ENCODE measurements at places on chromosomes 3 and 15.

DNA sequence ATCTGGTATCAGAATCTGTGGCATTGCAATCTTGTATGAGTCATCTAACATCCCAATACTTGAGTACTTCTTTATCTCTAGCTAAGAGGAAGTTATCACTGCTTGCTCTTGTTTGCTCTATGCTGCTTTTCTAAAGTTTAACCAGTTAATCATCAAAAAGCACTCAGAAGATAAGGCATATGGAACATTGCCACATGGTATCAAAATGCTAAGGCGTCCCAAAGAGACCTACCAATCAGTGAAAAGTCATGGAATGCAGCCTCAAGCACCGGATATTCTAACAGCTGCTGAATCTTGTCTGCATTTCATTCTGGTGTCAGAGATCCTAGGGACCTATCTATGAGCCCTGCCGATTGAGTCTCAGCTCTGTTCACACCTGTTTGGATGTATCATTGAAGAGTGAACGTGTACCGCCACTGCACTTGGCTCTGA lies 192.8 kb downstream of the ARPP21 start:
- DNase-seq = no peak

- DNase-seq = no peak
Measured at GRCh38 chr15:59230531-59231055, 23.9 kb downstream of the LDHAL6B start.

DNA sequence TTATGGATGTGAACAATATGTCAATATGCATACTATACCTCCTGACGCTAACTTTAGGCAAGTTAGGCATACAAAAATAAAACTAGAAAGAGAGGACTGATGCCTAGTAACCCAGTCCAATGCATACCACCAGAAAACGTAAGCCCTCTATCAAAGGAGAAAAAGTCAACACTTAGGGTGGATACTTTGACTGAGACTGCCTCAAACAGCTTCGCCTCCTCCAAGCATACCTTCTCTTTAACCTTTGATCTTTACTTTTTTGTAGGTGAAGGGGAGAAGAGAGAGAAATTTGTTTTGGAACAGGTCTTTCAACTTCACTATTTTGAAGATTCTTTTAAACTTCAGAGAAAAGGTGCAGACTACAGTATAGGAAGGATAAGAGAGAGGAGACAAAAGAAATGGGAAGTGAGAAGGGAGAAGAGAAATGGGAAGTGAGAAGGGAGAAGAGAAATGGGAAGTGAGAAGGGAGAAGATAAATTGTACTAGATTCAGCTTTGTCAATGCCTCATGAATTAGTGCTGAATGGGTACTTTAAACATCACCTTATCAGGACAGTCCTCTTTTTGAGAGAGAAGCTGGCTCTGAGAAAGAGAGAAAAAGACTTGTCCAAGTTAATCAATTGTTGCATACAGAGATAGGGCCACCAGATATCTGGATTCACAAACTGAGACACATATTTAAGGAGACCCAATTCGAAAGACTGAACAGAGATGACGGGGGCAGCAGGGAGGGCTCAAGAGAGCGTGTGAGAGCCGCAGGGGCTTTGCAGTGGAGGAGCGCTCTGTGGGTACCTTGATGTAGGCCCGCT lies 1.0 kb downstream of the P3H2 start:
- DNase-seq = no peak

DNA sequence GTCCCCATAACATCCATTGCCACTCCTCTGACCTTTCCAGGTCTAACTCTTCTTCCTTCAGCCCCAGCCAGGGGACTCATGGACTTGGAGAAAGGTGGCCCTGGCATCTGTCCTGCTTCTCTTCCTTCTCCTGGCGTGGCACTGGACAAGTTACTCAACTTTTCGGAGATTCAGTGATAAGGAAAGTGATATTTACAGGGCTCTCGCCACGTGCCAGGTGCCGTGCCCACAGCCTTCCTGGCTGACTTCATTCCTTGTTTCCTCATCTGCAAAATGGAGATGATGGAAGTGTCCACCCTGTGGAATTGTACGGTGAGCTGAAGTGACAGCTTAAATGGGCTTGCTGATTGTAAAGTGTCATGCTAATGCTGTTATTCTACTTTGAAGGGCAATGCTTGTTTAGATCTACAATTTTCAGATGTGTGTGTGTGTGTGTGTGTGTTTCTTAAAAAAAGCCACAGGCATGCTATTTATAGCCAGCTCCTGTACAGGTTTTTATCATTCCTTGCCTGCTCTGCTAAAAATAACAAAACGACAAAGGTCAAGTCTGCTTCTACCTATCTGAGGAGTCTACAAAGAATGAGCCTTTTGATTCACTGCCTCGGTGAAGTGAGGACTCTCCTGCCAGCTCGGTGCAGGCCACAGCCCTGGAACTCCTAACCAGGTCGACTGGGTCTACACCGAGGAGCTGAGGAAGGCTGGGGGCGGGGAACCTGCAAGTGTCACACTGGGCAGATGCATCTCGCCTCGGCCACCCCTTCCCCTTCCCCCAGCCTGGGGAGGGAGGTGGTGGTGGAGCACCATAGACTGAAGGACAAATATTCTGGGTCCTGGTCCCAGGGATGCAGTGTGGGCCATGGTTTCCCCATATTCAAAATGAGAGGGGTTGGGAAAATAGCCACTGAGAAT lies 11.4 kb upstream of the ATP2B2 start:
- DNase-seq = no peak

DNA sequence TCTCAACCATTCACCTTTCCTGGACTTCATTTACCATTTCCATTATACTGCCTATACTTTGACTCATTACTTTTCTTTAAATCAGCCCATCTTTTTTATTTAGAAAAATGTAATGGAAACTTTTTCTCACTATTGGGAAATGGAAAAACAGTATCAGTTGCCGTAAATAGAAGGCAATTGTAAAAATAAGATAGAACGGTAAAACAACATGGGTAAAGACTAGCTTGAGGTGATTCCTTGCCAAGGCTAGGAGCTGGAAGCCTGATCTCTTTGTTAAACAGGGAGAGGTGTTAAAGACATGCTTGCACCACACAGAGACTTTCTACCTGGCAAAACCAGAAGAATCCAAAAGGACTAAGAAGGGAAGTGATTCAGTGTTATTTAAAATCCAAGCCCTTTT lies 5.9 kb downstream of the FGD5 start:
- DNase-seq = no peak

DNA sequence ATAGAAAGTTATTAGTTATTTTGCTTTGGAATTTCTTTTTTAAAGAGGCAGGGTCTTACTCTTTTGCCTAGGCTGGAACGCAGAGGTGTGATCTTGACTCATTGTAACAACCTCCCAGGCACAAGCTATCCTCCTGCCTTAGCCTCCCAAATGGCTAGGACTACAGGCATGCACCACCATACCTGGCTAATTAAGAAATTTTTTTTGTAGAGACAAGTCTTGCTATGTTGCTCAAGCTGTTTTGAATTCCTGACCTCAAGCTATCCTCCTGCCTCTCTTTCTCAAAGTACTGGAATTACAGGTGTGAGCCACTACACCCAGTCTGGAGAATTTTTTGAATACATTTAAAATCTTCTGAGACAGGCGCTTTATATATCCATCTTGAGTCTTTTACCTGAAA lies 49.5 kb downstream of the IQGAP1 start:
- no peak for DNase-seq

DNA sequence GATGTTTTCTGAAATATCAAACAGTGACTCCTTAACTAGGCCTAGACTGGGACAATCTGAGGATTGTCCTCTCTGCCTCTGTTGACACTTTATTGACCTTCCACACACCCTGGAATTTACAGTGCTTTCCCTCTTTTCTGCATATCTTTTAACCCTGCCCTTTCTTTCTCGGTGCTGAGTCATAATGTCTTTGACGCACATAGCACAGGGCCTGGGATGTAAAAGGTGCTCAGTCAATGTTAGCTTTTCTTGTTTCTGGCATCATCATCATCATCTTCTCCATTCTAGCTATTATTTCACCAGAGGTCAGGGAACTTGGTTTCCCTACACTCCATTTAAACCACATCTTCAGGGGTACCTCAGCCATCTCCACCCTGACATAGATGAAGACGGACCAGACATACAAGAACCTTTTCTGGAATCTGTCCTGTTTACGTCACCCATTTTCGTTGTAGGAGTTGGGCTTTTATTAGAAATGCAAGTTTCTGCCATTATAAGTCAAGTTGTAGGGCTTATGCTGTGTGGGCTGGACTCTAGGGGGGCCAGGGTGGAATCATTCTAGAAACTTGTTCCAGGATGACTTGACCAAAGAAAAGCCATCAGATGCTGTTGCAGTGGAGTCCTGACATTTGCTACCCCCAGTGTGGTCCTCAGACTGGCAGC lies 46.6 kb downstream of the ZBTB38 start:
- no peak for DNase-seq

GRCh38 chr15:66906668-66907614 lies 158.5 kb upstream of the SMAD3 start:
- DNase-seq = no peak

DNA sequence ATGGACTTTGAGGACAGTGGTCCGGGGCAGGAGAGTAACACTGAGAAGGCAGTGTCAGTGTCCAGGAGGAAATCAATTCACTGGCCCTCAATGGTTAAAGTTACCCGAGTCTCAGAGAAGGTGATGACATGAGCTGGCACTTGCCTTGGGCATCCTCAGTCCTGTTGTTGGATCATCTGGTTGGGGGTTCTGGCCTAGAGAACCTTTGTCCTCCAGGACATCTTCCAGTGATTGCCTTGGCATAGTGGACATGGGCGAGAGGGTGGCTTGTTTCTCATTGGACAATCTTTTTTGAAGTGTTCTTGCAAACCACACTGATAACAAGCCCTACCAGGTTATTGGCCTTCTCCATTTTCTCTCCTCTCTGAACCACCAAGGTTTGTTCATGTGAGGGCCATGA lies 83.4 kb upstream of the TERB2 start:
- DNase-seq = no peak

GRCh38 chr15:32677238-32677750 lies 35.8 kb downstream of the SCG5 start:
- no peak for DNase-seq

- DNase-seq = no peak
Measured at GRCh38 chr3:122941228-122942206, 86.0 kb downstream of the SEMA5B start.

DNA sequence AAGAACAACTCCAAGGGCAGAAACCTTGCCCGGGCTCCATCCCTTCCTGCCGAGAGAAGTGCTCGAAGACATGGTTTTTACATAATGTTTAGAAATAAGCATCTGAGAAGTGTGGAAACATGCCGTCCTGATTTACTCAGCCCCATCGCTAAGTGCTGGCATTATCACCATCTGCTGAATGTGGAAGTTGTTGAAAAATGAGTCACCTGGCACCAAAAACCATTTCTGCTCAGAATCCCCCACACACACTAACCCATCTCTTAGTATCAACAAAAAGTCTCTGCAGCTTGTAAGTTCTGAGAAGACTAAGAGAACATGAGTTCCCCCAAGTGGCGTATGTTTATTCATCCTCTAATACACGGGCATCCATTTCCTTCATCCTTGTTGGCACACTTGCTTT lies 51.0 kb upstream of the ARL8B start:
- no peak for DNase-seq

DNA sequence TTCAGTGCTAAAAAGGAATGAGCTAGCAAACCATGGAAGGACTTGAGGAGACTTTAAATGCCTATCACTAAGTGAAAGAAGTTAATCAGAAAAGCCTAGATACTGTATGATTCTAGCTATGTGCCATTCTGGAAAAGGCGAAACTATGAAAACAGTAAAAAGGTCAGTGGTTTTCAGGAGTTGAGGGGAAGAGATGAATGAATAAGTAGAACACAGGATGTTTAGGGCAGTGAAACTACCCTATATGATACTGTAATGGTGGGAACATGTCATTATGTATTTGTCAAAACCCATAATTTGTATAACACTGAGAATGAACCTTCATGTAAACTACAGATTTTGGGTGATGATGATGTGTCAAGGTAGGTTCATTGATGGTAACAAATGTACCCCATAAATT lies 9.6 kb upstream of the CD276 start:
- no peak for DNase-seq

DNA sequence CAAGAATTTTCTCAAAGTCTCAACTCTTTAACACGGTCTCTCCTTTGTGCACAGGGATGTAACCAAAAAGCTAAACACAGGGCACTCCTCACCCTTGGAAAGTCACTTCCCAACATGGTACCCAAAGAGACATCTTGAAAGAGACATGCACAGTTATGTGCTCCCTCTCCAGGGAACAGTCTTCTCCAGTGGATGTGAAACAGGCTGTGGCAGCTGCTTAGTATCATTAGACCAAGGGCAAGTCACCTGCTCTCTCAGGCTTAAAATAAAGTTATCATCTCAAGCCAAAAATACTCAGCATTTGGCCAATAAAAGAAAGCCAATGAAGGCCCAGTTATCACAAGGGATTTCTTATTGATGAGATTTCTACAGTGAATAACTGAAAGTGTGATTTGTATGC lies 128.3 kb downstream of the WDR76 start:
- DNase-seq = no peak

DNA sequence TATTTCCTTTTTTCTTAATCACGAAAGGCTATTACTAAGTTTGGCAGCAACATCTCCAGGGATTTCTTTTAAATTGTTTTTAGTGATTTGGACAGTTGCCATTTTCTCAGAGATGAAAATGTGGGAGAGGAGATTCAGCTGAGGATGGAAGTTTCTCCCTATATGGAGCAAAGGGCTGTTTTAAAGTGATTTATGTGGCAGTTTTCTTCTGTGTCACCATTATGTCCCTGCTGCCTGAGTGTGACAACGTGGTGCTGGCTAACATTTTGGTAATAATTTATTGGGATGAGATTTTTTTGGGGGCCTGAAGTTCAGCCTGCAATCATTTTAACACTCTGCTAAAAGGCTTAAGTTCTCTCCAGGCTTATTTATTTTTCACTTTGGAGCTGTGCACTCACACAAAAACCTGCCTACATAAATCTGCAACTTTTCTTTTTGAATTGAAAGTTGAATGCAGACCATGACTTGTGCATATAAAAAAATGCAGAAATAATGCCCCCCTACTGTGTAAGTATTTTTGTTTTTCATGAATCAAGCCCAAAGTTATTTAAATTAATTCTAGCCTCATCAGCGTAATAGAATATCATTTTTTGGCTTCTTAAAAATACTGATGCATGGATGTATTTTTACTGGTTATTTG lies 210.9 kb downstream of the ZIC1 start:
- no peak for DNase-seq

DNA sequence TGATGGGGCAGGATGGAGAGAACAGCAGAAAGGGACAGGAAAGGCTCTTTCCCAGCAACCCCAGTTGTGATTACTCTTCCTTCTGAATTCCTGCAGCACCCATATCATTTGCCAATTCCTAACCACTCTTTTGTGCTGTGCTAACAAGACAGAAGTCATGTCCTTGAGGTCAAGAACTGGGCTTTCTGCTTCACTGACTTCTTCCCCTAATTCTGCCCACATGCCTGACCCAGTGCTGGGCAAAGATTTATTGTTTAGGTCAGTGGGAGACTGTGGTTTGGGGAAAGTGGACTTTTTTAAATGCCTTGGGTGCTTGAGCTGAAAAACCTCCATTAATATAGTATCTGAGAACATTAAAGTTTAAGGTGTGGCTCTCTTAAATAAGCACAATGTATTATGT lies 4.2 kb upstream of the EFCAB12 start:
- no peak for DNase-seq
